ENCODE measurements at places on chromosomes 13 and 19. TPM values are rescaled to one million over a fixed set of nuclear protein-coding genes. Genes with fewer than 3 reads are reported as not detected.

DNA sequence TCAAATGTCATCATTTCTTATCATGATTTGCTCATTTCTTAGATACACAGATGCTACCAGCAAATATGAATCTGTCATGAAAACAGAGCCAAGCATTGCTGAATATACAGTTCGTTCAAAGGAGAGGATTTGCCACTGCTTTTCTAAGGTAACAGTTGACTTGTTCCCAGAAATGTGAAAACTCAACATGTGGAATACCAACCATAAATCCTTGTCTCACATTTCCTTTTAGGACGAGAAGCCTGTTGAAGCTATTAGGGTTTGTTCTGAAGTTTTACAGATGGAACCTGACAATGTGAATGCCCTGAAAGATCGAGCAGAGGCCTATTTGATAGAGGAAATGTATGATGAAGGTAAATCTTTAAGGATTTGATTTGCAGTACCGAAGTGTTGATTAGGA is 86.7 kb downstream of the DNAJC3 start:
- no peak overlapping the region for H3K27ac ChIP-seq
- no peaks in the 10 kb centered on the region for H3K27me3 ChIP-seq
- H3K36me3 ChIP-seq: peaks cover 3% of the 10 kb centered on the region
- no peak for DNase-seq
- no peak overlapping the region for H3K4me3 ChIP-seq
- H3K4me1 ChIP-seq: no peaks in the 10 kb centered on the region

GRCh38 chr13:114013336-114013735 is 39.5 kb upstream of the C13orf46 start:
- no peak for DNase-seq
- H3K4me1 ChIP-seq: no peaks in the 10 kb centered on the region
- H3K27ac ChIP-seq: no peak overlapping the region
- H3K4me3 ChIP-seq: no peak overlapping the region
- no peaks in the 10 kb centered on the region for H3K27me3 ChIP-seq
- no peaks in the 10 kb centered on the region for H3K36me3 ChIP-seq

GRCh38 chr13:108775597-108775996 is 146.2 kb downstream of the MYO16 start:
- no peak overlapping the region for H3K27ac ChIP-seq
- no peak for DNase-seq
- no peaks in the 10 kb centered on the region for H3K27me3 ChIP-seq
- no peaks in the 10 kb centered on the region for H3K36me3 ChIP-seq
- no peak overlapping the region for H3K4me3 ChIP-seq

- H3K27ac ChIP-seq: no peak overlapping the region
- no peak for DNase-seq
- H3K27me3 ChIP-seq: no peaks in the 10 kb centered on the region
- no peaks in the 10 kb centered on the region for H3K4me1 ChIP-seq
- no peaks in the 10 kb centered on the region for H3K36me3 ChIP-seq
- H3K4me3 ChIP-seq: no peak overlapping the region
Measured at GRCh38 chr19:3478409-3479176, 1.7 kb downstream of the SMIM24 start.

DNA sequence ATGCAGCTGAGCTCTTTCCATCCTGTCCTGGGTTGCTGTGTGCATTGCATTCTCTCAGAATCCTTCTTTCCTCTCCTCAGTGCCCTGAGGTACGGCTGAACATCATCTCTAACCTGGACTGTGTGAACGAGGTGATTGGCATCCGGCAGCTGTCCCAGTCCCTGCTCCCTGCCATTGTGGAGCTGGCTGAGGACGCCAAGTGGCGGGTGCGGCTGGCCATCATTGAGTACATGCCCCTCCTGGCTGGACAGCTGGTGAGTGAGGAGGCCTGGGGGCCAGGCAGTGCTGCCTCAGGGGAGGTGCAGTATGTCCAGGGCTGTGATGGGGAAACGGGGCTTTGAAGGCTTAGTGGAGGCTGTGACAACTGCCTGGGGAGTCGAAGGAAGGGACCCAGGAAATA is 29.8 kb downstream of the PPP2R1A start:
- no peaks in the 10 kb centered on the region for H3K27me3 ChIP-seq
- H3K4me1 ChIP-seq: no peaks in the 10 kb centered on the region
- no peak for DNase-seq
- no peak overlapping the region for H3K27ac ChIP-seq

DNA sequence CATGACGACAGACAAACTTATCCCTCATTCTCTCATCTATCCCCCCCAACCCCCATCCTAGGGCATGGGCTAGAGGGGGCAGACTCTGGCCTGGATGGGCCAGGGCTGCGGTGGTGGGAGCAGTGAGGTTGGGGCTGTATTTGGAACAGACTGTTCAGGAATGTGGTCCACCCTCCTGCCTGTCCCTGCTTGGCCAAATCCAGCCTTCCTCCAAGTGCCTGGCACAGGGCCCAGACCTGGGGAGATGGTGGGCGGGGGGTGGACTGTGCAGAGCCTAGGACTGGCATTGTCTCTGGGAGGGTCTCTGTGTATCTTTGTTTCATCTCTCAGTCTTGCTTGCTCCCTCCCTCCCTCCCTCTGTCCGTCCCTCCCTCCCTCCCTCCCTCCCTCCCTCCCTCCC is 14.2 kb downstream of the EGLN2 start:
- DNase-seq: peak; percentile 80
- no peaks in the 10 kb centered on the region for H3K27me3 ChIP-seq
- H3K4me1 ChIP-seq: peaks cover 2% of the 10 kb centered on the region

DNA sequence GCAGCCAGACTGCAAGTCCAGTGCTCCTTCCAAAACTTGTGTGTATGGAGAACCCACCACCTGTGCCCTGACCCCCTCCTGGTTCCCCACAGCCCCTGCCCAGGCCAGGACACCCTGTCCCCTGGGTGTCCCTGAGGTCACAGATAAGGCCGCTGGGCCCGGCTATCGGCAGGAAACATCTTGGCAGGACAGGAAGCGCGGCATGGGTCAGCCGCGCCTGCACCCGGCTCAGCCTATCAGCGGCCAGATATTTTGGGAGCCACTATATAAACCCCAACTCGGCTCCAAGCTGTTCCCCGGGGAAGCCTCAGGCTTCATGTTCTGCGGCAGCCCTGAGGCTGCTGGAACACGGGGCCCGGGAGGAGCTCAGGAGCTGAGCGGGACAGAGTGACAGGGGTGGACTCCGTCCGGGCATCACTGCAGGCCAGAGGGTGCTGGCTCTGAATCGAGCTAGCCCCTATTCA is 60.8 kb downstream of the AP1M1 start:
- H3K27ac ChIP-seq: no peak overlapping the region
- peak; percentile 84 for DNase-seq
- H3K4me1 ChIP-seq: no peaks in the 10 kb centered on the region
- H3K4me3 ChIP-seq: no peak overlapping the region

- no peaks in the 10 kb centered on the region for H3K4me1 ChIP-seq
- H3K27ac ChIP-seq: no peak overlapping the region
- no peaks in the 10 kb centered on the region for H3K27me3 ChIP-seq
- DNase-seq: no peak
Measured at GRCh38 chr13:43306372-43306771, 283.0 kb downstream of the DNAJC15 start.

GRCh38 chr13:86741762-86742285 is 929.3 kb upstream of the SLITRK5 start:
- H3K36me3 ChIP-seq: no peaks in the 10 kb centered on the region
- H3K4me1 ChIP-seq: no peaks in the 10 kb centered on the region
- H3K4me3 ChIP-seq: no peak overlapping the region
- no peak overlapping the region for H3K27ac ChIP-seq

GRCh38 chr13:41502031-41502430 is 44.7 kb downstream of the RGCC start:
- H3K36me3 ChIP-seq: no peaks in the 10 kb centered on the region
- no peak for DNase-seq
- no peaks in the 10 kb centered on the region for H3K27me3 ChIP-seq
- H3K27ac ChIP-seq: no peak overlapping the region
- H3K4me1 ChIP-seq: peaks cover 2% of the 10 kb centered on the region

DNA sequence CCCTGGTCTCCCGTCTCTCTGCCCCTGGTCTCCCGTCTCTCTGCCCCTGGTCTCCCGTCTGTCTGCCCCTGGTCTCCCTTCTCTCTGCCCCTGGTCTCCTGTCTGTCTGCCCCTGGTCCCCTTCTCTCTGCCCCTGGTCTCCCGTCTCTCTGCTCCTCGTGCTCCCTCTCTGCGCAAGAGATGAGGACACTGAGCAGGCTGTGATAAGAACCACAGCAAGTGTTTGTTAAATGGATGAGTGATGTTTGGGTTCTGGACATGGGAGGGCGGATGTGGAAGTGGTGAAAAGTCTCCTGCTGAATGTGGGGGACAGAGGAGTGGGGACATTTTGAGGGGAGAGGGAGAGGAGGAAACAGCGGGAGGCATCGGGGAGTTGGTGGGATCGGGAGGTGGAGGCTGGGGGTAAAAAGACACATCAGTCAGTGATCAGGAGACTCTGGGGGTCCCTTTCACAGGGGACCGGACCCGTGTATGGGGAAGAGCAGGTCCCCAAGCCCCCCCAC is 8.0 kb downstream of the NPAS1 start:
- H3K27me3 ChIP-seq: no peaks in the 10 kb centered on the region
- no peak overlapping the region for H3K27ac ChIP-seq
- H3K4me1 ChIP-seq: no peaks in the 10 kb centered on the region
- H3K36me3 ChIP-seq: no peaks in the 10 kb centered on the region
- no peak for DNase-seq

The ACER1 gene
- total RNA-seq: not detected

The RDH8 gene
- total RNA-seq: not detected

The SLAIN1 gene
- 9.0 TPM for total RNA-seq

The IFNL1 gene
- not detected for total RNA-seq

The C19orf85 gene
- total RNA-seq: not detected

The POU2F2 gene
- 2.7 TPM for total RNA-seq

The FLT1 gene
- total RNA-seq: 32.8 TPM

All from aorta (tissue), 5 donors.